T-helper 1 cell treated with Interleukin-12 subunit alpha and Interleukin-12 subunit beta and Interleukin-4 antibody, amounts not matched to agents 30 ng/mL and 1 ng/mL, for 36 hours (primary cell): ENCODE measurements at places on chromosomes 5 and 9. TPM values are rescaled to one million over a fixed set of nuclear protein-coding genes. Genes with fewer than 3 reads are reported as not detected.

FOXD4L5 gene
- total RNA-seq: 0.15 and 0.32 TPM in 2 replicates

PCDHB15 gene
- total RNA-seq: not detected in 2 replicates

PRR16 gene
- not detected in 2 replicates for total RNA-seq

SPINK6 gene
- total RNA-seq: not detected in 2 replicates

MYOT gene
- not detected in 2 replicates for total RNA-seq

MSX2 gene
- not detected in 2 replicates for total RNA-seq
